ENCODE measurements at places on chromosomes 12 and 14.

DNA sequence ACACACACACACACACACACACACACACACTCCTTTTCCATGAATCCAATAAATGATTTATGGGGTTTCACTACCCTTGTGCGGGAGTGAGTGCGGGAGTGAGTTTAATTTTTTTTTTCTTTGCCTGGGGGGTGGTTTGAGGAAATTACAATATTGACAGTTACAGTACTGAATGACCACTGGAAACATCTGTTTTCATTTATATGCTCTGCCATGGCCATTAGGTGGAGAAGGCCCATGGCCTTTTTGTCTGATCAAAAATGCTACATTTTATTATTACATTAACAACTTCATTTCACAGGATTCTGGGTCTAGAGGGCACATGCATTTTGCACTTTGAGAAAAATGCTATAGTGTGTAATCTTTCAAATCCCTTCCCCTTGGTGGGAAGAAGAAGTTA is 5.9 kb downstream of the TBX3 start:
- no peak for DNase-seq

- DNase-seq = no peak
These were observed 5.2 kb downstream of the TCHP start for GRCh38 chr12:109905301-109905700.

DNA sequence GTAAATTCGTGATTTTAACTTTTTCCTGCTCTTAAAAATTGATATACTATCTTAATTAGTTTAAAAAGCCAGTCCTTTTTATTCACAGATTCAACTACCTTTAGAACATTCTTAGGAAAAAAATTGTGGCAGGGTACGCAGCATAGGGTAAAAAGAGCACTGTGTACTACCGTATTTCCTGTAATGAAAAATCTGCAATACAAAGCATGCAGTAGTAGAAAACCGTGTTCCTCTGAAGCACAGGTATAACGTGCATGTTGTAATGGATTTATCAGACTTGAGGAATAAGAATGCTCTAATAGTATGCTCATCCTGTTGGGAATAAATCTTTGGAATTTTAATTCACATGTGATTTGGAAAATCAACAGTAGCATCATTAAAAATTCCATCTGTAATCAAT is 140.5 kb downstream of the UNC79 start:
- no peak for DNase-seq

GRCh38 chr12:51590347-51591015 is 552 bp upstream of the SCN8A start:
- DNase-seq = peak; percentile 91

GRCh38 chr14:79896009-79896408 is 315.3 kb downstream of the DIO2 start:
- DNase-seq = no peak

- no peak for DNase-seq
These were observed 40.2 kb upstream of the RPL10L start for GRCh38 chr14:46691819-46692218.

Measured in GM13976 (cell line).